GM23338 (cell line): ENCODE measurements at places on chromosomes 11 and 22.

DNA sequence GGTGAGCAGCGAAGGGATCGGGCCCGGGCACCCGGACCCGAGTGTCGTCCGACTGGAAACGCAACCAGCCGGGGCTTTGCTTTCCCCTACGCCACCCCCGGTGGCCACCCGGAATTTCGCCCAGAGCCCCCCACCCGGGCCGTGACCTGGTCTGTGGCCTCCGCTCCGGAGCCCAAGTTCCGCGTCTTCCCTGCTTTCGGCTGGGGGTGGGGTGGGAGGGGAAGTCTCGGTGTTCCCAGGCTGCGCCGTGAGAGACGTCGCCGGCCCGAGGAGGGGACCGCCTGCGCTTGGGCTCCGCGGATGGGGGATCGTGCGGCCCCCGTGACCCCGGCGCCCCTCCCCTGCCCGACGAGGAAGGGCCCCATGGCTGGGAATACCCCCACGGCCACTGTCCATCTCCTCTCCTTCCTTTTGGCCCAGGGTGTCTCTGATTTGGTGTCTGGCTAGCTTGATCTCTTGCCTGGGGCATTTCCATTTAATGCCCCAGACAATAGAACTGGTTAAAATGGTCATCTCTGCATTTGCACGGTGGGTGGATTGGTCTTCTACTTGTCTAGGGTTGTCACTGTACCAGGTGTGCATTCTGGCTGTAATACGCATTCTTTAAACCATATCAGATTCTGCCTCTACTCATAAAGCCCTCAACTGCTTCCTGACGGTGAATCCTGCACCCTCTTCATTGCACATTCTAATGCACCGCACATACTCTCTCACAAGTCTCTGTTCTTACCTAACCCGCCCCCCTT, 789 bp downstream of the SIK2 start:
- no peaks in the 10 kb centered on the region for H3K36me3 ChIP-seq
- H3K27ac ChIP-seq, result no peak overlapping the region
- peak overlapping the region; percentile 73 for H3K4me3 ChIP-seq

DNA sequence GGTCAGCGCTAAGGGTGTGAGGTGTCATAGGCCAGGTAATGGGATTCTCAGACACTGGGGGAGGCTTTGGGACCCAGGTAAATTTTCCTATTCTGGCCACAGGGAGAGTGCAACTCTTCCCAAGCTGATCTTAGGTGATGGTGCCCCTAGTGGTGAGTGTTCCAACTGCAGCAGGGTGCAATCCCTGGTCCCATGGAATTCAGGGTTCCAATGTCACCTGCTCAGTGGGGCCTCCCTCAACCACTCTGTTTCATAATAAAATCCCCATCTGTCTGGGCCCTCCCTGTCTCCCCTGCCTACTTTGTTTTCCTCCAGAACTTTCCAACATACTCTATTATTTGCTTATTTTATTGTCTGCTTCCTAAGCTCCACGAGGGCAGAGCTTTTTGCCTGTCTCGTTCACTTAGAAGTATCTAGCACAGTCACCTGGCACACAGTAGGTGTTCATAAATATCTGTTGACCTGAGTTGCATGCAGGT, 2.9 kb upstream of the SGSM1 start:
- H3K4me3 ChIP-seq, result no peak overlapping the region
- DNase-seq, result peak; percentile 95
- H3K27ac ChIP-seq, result no peak overlapping the region
- H3K36me3 ChIP-seq, result no peaks in the 10 kb centered on the region

DNA sequence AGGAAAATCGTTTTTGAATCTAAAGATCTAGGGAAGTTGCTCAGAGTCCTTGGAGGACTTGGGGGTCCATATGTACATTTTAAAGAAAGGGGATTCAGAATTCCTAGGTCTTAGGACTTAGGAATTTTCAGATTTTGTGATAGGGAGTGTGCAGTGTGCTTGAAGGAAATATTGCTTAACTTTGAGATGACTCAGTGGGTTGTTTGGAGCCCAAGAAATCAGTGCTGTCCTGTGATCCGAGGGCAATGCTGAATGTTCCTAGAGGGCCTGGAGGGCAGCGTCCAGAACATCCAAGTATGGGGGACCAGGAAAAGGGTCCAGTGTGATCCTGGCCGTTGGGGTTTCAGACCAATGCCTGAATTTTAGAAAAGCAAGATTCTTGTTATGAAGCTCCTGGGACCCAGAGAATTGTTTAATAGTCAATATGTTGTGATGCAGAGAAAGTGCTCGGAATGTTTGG, 3.1 kb upstream of the IGF2 start:
- no peak overlapping the region for H3K27ac ChIP-seq
- H3K4me1 ChIP-seq, result peaks cover 12% of the 10 kb centered on the region; the same call in 1 of the 2 replicates
- H3K36me3 ChIP-seq, result no peaks in the 10 kb centered on the region
- no peak for DNase-seq
- H3K27me3 ChIP-seq, result peaks cover 97% of the 10 kb centered on the region
- no peak overlapping the region for H3K4me3 ChIP-seq

DNA sequence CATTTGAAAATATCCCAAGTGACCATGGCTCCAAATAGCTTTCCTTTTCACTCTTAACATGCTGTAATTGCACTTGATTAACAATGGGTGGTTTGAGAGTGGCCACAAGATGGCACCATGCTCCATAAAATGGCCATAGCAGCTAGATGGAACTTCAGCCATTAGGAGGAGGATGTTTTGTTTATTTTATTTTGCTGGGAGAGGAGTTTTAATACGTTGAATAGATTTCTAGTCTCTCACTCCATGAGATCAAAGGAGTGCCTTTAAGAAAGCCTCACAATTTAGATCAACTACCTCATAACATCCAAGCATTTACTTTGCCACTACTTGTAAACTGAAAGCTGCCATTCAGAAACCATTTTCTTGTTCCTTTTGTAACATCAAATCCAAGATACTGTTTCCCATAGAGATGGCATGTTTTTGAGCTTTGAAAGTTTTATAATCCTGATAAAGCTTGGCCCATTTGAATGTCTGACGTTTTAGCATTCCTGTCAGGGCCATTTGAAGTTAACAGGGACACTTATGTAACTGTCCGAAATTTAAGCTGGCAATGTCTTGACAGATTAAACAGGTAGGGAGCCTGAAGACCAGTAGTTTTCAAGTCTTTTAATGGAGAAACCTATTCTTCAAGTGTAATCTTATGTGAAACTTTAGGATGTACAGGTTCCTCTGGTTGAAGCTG, 4.7 kb downstream of the FEN1 start:
- H3K4me1 ChIP-seq, result no peaks in the 10 kb centered on the region
- no peaks in the 10 kb centered on the region for H3K27me3 ChIP-seq
- H3K27ac ChIP-seq, result no peak overlapping the region
- H3K36me3 ChIP-seq, result peaks cover 9% of the 10 kb centered on the region

- no peaks in the 10 kb centered on the region for H3K27me3 ChIP-seq
- DNase-seq, result no peak
- H3K4me3 ChIP-seq, result no peak overlapping the region
- H3K36me3 ChIP-seq, result no peaks in the 10 kb centered on the region
- H3K4me1 ChIP-seq, result no peaks in the 10 kb centered on the region
- no peak overlapping the region for H3K27ac ChIP-seq
These were observed 87.2 kb downstream of the PDHX start for GRCh38 chr11:35003658-35004057.
